Placental epithelial cell (primary cell): ENCODE measurements at places on chromosomes 6 and 20. TPM values are rescaled to one million over a fixed set of nuclear protein-coding genes. Genes with fewer than 3 reads are reported as not detected.

HDGFL1 gene
- not detected in 2 replicates for total RNA-seq

MOG gene
- not detected in 2 replicates for total RNA-seq

HLA-DOB gene
- total RNA-seq = 1.2 and 3.0 TPM in 2 replicates

PRR18 gene
- total RNA-seq = not detected in 2 replicates

DBNDD2 gene
- 5.4 and 5.5 TPM in 2 replicates for total RNA-seq

VSTM2L gene
- total RNA-seq = 20.4 and 61.3 TPM in 2 replicates

PRDM13 gene
- total RNA-seq = not detected in 2 replicates

TXLNB gene
- not detected in 2 replicates for total RNA-seq

SMIM26 gene
- total RNA-seq = 57.6 and 66.7 TPM in 2 replicates

COL9A1 gene
- not detected in 2 replicates for total RNA-seq

IL20RA gene
- not detected in 2 replicates for total RNA-seq

SLC17A2 gene
- total RNA-seq = not detected in 2 replicates

CST7 gene
- not detected in 2 replicates for total RNA-seq

MCCD1 gene
- not detected in 2 replicates for total RNA-seq

VNN1 gene
- not detected in 2 replicates for total RNA-seq

HFE gene
- total RNA-seq = 10.6 and 21.5 TPM in 2 replicates

MAP3K5 gene
- 6.4 and 17.7 TPM in 2 replicates for total RNA-seq

LPIN3 gene
- 15.6 and 21.2 TPM in 2 replicates for total RNA-seq
